Immature natural killer cell (primary cell): ENCODE measurements at places on chromosomes 6 and 20. TPM values are rescaled to one million over a fixed set of nuclear protein-coding genes. Genes with fewer than 3 reads are reported as not detected.

GRCh38 chr20:7714549-7714948 lies 225.7 kb downstream of the HAO1 start:
- no peak for DNase-seq

Gene NMBR
- not detected for polyA plus RNA-seq

DNA sequence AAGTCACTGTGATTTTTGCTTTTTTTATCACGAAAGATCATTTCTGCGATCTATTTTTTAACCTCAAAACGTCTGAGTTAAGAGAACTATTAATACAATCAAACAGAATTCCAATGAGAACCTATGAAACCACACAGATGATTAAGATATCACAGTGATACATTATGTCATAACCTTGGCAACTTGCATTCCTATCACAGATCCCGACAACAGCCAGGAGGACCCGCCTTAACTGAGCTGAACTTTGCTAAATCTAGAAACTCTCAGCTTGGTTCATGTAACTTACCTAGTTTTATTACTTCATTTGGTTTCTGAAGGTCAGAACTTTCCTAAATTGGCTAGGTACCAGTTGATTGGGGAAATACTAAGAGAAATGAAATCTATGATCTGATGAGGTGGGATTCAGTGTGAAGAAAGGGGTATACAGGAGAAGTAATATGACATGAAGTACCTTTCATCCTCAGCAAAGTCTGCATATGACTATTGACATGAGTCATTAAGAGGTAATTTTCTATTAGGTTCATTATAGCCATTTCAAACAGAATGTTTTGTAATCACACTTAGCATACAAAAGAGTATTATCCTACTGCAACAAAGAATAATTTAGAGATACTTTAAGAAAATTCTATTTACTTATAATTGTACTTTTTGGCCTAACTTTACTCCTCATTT lies 11.2 kb downstream of the LYRM4 start:
- no peak for DNase-seq

DNA sequence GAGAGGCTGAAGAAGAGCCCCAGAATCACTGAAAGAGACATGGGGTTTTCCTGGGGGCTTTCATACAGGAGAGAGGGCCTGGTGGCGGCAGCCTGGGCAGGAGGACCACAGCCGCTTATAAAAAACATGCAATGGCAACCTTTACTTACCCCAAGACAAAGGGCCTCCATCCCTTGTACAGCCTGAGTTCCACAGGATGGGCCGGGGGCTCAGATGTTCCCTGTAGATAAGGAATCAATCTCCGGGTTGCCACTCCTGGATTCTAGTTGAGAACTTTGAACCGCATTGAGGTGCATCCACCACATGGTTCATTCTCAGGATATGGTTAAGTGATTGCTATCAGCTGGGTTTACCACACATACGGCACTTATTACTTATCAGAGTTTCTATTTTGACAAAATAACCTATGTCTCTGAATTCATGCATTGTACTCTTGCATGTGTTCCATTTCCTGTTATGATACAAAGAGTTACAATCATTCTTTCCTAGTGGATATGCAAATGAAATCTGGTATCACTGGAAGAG lies 677.6 kb downstream of the KIF16B start:
- peak; percentile 38 for DNase-seq

DNA sequence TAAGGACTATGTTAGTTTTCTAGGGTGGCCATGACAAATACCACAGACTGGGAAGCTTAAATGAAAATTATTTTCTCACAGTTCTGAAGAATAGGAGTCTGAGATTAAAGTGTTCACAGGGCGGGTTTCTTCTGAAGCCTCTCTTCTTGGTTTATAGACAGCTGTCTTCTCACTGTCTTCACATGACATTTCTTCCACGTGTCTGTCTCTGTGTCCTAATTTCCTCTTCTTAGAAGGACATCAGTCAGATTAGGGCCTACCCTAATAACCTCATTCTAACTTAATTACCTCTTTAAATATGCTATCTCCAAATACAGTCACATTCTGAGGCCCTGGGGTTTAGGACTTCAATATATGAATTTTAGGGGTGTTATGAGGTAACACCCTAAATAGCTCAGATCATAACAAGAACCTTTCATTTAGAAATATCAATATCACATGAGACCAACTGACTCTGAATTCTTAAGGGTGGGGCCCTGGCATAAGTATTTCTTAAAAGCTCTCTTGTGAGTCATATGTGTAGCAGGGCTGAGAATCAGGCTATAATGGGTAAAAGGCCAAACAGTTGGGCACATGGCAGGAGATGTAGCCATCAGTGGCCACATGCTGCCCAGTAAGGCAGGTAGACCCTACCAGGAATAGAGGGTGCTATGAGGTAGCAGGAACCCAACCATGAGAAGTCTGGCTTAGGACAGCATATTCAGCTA lies 62.0 kb upstream of the TENT5A start:
- DNase-seq = no peak

- no peak for DNase-seq
Measured at GRCh38 chr6:25083784-25084507, 148.2 kb upstream of the RIPOR2 start.

DNA sequence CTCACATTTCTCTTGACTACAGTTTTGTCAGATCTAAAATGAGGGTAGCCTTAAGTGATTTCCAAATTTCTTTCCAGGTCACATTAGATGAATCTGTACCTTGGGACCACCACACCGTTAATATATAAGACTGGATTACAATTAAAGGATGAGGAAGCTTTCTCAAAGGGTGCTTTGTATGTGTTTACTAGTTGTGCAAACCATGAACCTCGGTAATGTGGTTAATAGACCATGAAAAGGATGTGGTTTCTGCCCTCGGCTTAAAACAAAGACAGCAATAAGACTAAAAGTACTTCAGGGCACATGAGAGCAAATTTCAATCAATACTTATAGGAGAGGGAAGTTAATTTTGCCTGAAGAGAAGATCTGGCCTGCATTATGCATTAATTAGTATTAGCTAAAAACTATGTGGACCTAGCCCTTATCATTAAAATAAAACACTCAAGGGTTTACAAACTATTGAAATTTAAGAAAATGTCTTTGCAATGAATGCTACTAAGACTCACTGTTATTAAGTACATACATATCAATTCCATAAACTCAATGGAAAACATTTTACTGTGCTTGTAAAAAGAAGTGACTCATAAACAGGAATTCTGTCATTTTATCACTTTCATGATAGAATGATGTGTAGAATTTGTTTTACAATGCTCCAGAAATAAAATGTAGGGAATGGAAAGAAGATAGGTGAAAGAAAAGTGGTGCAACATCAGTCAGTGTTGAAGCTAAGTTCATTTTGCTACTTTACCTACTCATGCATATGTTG lies 936 bp upstream of the TMX4 start:
- peak; percentile 72 for DNase-seq
